Renal cortical epithelial cell (primary cell): ENCODE measurements at places on chromosomes 1 and 21. TPM values are rescaled to one million over a fixed set of nuclear protein-coding genes. Genes with fewer than 3 reads are reported as not detected.

SERTAD4 gene
- 3.0 and 4.0 TPM in 2 replicates for total RNA-seq

TSACC gene
- not detected in 2 replicates for total RNA-seq

KLF17 gene
- total RNA-seq = not detected in 2 replicates

SLC25A34 gene
- total RNA-seq = 0.50 TPM in 1 of 2 replicates, not detected in the other

GPR25 gene
- total RNA-seq = 0.10 TPM in 1 of 2 replicates, not detected in the other

IL20 gene
- total RNA-seq = not detected in 2 replicates

NASP gene
- total RNA-seq = 31.4 and 46.4 TPM in 2 replicates

GABPB2 gene
- 9.6 and 14.1 TPM in 2 replicates for total RNA-seq

FABP3 gene
- 11.3 and 74.1 TPM in 2 replicates for total RNA-seq

LCE2A gene
- total RNA-seq = not detected in 2 replicates

ACKR1 gene
- not detected in 2 replicates for total RNA-seq

B3GALT6 gene
- 33.9 and 48.8 TPM in 2 replicates for total RNA-seq

PLA2G2F gene
- 0.52 TPM in 1 of 2 replicates, not detected in the other for total RNA-seq

RUNX3 gene
- 0.05 TPM in 1 of 2 replicates, not detected in the other for total RNA-seq

BRDT gene
- total RNA-seq = not detected in 2 replicates

PLPP3 gene
- total RNA-seq = 5.9 and 9.9 TPM in 2 replicates
